ENCODE measurements at places on chromosomes 5 and 9.

- DNase-seq = no peak
These were observed 68.4 kb downstream of the MED10 start for GRCh38 chr5:6309949-6310348.

GRCh38 chr9:37801287-37801850 lies 772 bp downstream of the DCAF10 start:
- no peak for DNase-seq

DNA sequence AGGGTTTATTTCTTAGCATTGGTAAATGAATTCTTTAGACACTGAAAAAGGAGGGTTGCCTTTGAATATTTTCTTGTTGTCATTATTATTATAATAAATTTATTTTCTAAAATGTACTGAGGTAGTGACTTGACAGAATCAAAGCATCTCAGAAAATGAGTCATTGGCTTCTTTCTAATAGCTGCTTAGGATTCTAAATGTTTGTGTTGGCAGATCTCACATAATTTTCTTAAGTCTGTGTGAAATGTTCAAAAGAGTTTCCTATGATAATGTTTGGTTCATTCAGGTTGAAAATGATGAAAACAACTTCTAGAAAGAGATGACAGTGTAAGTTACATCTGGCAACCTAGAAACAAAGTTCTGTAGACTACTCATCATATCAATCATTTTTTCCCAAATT lies 69.7 kb downstream of the SH3GL2 start:
- no peak for DNase-seq

DNA sequence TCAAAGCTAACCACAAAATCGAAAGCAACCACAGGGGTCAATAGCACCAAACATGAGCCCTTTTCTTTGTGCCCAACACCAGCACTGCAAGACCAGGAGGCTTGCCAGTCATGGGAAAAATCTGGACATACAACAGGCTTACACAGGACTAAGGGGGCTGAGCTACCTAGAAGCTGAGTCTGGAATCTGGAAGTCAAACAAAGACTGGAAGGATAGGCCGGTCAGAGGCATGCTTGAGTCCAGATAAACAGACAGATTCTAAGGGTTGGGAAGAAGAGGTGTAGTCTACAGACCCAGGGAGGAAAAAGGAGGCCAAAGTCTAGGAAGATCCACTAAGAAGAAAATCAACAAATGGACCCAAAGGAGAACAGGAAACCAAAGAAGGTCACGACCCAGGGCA lies 73.3 kb downstream of the MYO10 start:
- no peak for DNase-seq

DNA sequence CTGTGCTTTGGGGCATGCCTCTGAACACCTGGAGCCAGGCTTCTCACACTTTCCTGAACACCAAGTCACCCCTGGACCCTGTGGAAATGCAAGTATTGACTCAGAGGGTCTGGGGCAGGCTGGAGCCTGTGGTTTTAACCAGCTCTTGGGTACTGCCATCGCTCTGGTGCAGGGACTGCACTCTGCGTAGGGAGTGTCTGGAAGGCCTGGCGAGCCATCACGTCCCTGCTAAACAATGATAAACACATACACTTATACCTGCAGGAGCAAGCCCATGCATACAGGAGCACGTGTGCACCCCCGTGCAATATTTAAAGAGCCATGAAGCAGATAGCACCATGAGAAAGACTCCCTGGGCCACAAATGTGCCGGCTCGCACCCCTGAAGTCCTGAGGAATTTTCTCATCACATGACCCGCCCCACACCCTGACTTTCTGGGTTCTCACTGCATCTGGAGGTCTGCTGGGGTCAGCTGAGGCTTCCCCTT lies 267.7 kb downstream of the GADD45G start:
- no peak for DNase-seq

DNA sequence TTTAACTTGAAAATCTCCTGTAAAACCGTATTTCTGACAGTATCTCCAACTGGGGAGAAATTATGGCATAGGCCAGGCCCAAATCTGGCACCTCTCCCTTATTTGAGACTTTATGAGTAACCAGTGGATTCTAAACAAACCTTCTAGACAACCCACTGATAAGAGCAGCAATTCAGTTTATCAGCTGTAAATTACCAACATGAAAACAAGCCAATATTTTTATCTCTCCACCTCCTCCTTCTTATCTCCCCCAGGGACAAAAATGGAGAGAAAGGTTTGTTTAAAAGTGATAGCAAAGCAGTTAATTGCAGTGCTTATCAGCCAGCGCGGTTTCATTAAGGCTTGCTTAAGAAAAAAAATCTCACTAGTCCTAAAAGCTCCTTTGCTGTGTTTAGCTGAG lies 53.8 kb downstream of the KCNV2 start:
- no peak for DNase-seq

DNA sequence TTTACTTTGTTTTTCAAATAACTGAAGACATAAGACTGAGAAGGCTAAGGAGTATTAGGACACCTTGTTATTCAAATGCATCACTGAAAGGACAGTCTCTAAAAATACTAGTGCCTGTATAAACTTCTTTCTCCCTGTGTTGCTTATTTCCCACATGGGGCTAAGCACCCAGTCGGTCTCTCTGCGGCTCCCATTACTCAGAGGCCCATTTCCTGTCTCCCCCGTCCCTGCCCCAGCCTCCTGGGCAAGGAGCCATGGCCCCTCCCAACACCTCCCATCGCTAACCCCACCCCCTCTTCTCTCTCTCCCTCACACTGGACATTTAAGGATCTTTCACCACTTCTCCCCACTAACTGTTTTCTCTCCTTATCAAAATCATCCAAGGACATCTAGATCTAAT lies 81.9 kb downstream of the EBF1 start:
- peak; percentile 58 for DNase-seq
